ENCODE measurements at places on chromosomes 16 and 17.

GRCh38 chr16:24009955-24010354 lies 174.2 kb downstream of the PRKCB start:
- DNase-seq = no peak

- peak; percentile 60 for DNase-seq
These were observed 43.5 kb downstream of the TBX21 start for GRCh38 chr17:47776330-47777197.

GRCh38 chr17:16529906-16530305 lies 37.9 kb upstream of the LRRC75A start:
- no peak for DNase-seq

DNA sequence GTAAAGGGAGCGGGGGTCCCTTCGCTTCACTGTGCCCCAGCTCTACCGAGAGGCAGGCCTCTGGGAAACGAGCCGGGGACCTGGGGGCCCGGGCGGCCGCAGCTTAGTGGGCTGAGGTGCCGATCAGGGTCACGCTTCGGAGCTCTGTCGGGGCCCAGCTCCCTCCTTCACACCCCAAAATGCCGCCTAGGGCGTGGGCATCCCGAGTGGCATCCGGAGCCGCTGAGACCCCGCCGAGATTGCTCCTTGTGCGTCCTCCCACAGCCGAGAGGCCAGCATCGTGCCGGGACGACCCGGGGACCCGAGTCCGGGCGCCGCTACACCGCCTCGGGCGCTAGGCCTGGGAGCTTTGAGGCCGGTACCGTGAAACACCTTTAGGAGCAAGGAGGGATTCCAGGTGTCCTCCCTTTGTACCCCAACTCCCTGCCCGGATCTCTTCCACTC lies 1.3 kb downstream of the SALL1 start:
- DNase-seq = no peak

DNA sequence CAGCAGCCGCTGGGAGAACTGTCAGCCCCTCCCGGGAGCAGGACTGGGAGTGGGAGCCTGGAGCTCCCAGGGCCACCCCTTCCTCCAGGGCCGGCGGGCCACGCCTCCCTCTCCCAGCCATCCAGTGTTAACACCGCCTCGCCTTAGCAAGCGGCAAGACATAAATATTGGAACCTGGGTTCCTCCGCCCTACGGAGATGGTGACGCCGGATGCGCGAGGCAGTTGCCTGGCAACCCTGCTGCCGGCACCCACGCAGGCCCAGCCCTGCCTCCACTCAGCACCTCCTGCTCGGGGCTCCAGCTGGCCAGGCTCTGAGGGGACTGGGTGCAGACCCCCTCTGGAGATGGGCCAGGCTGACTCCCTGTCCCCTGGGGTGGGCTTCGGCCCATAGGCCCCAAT lies 27.4 kb upstream of the CACNA1H start:
- DNase-seq = no peak

- DNase-seq = no peak
These were observed 28.9 kb upstream of the FBXW10B start for GRCh38 chr17:15648386-15648785.

DNA sequence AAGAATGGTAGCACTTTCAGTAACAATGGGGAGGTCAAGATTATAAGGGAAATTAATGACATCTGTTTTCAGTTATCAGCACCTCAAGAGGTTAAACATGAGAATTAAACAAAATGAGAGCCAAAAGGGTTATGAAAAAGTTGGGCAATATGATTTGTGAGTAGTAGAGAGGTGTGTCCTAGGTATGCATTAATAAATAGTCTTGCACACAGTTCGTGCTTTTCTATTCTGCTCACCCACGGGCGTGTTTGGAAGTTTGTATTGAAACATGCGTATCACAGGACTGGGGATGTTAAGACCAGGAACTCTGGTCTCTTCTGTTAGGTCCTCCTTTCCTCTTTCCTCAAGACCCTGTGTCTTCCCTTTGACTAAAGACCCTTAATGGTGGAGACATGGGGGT lies 6.0 kb downstream of the BPTF start:
- no peak for DNase-seq

DNA sequence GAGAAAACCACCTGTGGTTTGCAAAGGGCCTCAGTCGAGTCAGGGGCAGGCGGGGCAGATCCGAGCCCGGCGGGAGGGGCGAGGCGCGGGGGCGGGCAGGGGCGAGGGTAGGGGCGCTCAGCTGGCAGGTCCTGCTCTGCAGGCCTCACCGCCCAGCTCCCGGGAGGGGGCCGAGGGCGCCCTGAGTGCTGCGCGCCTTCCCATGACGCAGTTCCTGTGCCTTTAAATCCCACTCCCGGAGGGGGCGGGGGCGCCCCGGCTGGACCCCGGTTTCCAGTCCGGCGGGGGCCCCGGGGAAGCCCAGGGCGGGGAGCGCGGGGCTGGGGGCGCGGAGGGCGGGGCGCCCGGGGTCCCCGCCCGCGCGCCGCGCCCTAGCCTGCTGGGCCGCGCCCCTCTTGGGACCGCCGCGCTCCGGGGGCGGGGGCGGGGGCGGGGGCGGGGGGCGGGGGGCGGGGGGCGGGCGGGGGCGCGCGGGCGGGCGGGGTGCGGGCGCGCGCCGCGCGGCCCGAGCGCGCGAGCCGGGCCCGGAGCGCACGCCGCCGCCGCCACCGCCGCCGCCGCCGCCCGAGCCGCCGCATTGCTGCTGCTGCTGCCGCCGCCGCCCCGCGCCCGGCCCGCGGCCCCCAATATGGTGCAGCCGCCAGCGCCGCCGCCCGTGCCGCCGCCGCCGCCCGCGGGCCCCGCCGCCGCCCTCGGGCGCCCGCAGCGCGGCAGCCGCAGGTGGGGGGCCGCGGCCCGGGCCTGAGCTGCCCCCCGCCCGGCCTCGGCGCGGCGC lies at the start of gene JPH3:
Gene JPH3, plus strand, starts transcription at position 508 of the 775 bp plus-strand sequence. CDS start 639 bp downstream, outside the sequence.
- peak; percentile 75 for DNase-seq

DNA sequence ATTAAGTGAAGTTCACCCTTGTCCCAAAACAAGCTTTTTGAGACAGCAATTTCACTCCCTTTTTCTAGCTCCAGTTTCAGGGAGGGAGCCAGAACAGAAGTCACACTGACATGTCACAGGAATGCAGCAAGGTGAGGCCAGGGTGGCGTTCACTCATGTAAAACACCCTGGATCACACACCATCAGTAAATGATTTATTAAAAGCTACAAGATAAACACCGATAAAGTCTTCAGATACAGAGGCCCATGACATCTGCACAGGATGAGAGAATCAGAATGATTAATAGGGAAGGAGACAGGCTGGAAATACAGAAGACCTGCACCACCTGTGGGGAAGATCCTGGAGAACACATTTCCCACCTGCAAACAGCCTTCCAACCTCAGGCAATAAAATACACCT lies 77.5 kb upstream of the DYNLRB2 start:
- DNase-seq = peak; percentile 51
